GM23248 (cell line): ENCODE measurements at places on chromosomes 2 and 18. TPM values are rescaled to one million over a fixed set of nuclear protein-coding genes. Genes with fewer than 3 reads are reported as not detected.

DNA sequence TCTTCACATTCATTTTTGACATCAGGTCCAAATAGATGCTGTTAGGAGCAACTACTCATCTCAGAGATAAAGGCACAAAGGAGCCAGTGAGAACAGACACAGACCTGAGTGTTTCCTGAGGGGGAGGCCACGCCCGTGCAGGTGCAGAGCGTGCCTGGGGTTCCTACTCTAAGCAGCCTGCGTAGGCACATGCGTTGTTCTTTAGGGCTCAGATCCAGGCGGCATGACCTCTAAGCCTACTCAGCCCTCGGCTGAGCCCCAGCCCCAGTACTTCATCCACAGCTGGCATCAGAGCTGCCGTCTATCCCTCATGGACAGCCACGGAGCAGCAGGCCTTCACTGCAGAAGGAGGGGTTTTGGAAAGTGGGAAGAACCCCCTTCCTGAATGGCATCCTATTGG lies 54.9 kb upstream of the PXDN start:
- no peak for DNase-seq

- peak; percentile 32 for DNase-seq
Measured at GRCh38 chr2:42839809-42840501, 47.6 kb upstream of the HAAO start.

Gene PIAS2
- 23.0 and 26.0 TPM in 2 replicates for polyA plus RNA-seq

Gene TTC32
- polyA plus RNA-seq, result 6.4 and 6.8 TPM in 2 replicates

Gene LIMS3
- polyA plus RNA-seq, result 7.6 and 10.2 TPM in 2 replicates
